GM23338 (cell line): ENCODE measurements at places on chromosomes 5 and 9. TPM values are rescaled to one million over a fixed set of nuclear protein-coding genes. Genes with fewer than 3 reads are reported as not detected.

FTMT gene
- polyA plus RNA-seq: not detected in 2 replicates

PTGER4 gene
- 0.82 and 1.1 TPM in 2 replicates for polyA plus RNA-seq

TUSC1 gene
- 6.4 and 7.2 TPM in 2 replicates for polyA plus RNA-seq

SUSD3 gene
- 6.9 and 8.3 TPM in 2 replicates for polyA plus RNA-seq

LRRC26 gene
- 3.0 and 4.3 TPM in 2 replicates for polyA plus RNA-seq

SCGB3A2 gene
- polyA plus RNA-seq: 251 and 256 TPM in 2 replicates

SETD9 gene
- 17.7 and 19.2 TPM in 2 replicates for polyA plus RNA-seq

TMEFF1 gene
- 6.6 and 12.8 TPM in 2 replicates for polyA plus RNA-seq

IL9 gene
- polyA plus RNA-seq: not detected in 2 replicates

LRRC70 gene
- polyA plus RNA-seq: 0.15 TPM in 1 of 2 replicates, not detected in the other

MAPK9 gene
- polyA plus RNA-seq: 13.6 and 16.8 TPM in 2 replicates

COL27A1 gene
- 8.6 and 10.5 TPM in 2 replicates for polyA plus RNA-seq

SH3PXD2B gene
- polyA plus RNA-seq: 40.2 and 48.0 TPM in 2 replicates

CNTNAP3B gene
- polyA plus RNA-seq: 1.1 and 2.0 TPM in 2 replicates

GALNT12 gene
- 14.0 and 14.6 TPM in 2 replicates for polyA plus RNA-seq

GLRA1 gene
- polyA plus RNA-seq: not detected in 2 replicates

SPATA31A3 gene
- polyA plus RNA-seq: not detected in 2 replicates

FAM78A gene
- 0.57 and 0.75 TPM in 2 replicates for polyA plus RNA-seq

PCBD2 gene
- 16.0 and 18.8 TPM in 2 replicates for polyA plus RNA-seq

PLPP1 gene
- 39.1 and 42.1 TPM in 2 replicates for polyA plus RNA-seq

ADGRD2 gene
- polyA plus RNA-seq: 0.78 and 0.89 TPM in 2 replicates

KCNN2 gene
- polyA plus RNA-seq: 12.9 and 15.9 TPM in 2 replicates

IFNA16 gene
- not detected in 2 replicates for polyA plus RNA-seq

DRD1 gene
- 0.11 TPM in 1 of 2 replicates, not detected in the other for polyA plus RNA-seq

FAM200C gene
- polyA plus RNA-seq: 3.3 and 4.6 TPM in 2 replicates

PTPN3 gene
- polyA plus RNA-seq: 1.0 and 1.4 TPM in 2 replicates

HSPA9 gene
- 302 and 313 TPM in 2 replicates for polyA plus RNA-seq

LMAN2 gene
- polyA plus RNA-seq: 145 and 153 TPM in 2 replicates

FBP1 gene
- 1.7 and 3.0 TPM in 2 replicates for polyA plus RNA-seq

LVRN gene
- polyA plus RNA-seq: 0.24 and 0.31 TPM in 2 replicates

PRDM9 gene
- not detected in 2 replicates for polyA plus RNA-seq

ORM1 gene
- not detected in 2 replicates for polyA plus RNA-seq

CDC25C gene
- polyA plus RNA-seq: 20.0 and 20.9 TPM in 2 replicates

NAIP gene
- 6.6 and 8.7 TPM in 2 replicates for polyA plus RNA-seq

CDH10 gene
- not detected in 2 replicates for polyA plus RNA-seq

SRD5A1 gene
- 17.9 and 18.2 TPM in 2 replicates for polyA plus RNA-seq

PCDHA1 gene
- polyA plus RNA-seq: 0.52 and 0.81 TPM in 2 replicates

GABRA1 gene
- polyA plus RNA-seq: 0.42 and 0.52 TPM in 2 replicates

DMRT3 gene
- polyA plus RNA-seq: not detected in 2 replicates

CENPK gene
- 122 and 137 TPM in 2 replicates for polyA plus RNA-seq

QRFP gene
- not detected in 2 replicates for polyA plus RNA-seq

HK3 gene
- not detected in 2 replicates for polyA plus RNA-seq

NHP2 gene
- polyA plus RNA-seq: 435 and 450 TPM in 2 replicates

SLC45A2 gene
- not detected in 2 replicates for polyA plus RNA-seq

IFNA21 gene
- polyA plus RNA-seq: not detected in 2 replicates

FAM81B gene
- 0.40 TPM in 1 of 2 replicates, not detected in the other for polyA plus RNA-seq

LRRC19 gene
- 0.59 and 0.71 TPM in 2 replicates for polyA plus RNA-seq

JAKMIP2 gene
- 15.6 and 20.5 TPM in 2 replicates for polyA plus RNA-seq

IFNA2 gene
- not detected in 2 replicates for polyA plus RNA-seq

PLPP7 gene
- 1.6 and 2.0 TPM in 2 replicates for polyA plus RNA-seq
